ENCODE measurements at places on chromosomes 16 and 17. TPM values are rescaled to one million over a fixed set of nuclear protein-coding genes. Genes with fewer than 3 reads are reported as not detected.

- DNase-seq = no peak
These were observed 16.9 kb downstream of the EMC8 start for GRCh38 chr16:85782451-85782850.

The INTS2 gene
- total RNA-seq = 19.5 TPM

The ASGR1 gene
- 2.6 TPM for total RNA-seq

DNA sequence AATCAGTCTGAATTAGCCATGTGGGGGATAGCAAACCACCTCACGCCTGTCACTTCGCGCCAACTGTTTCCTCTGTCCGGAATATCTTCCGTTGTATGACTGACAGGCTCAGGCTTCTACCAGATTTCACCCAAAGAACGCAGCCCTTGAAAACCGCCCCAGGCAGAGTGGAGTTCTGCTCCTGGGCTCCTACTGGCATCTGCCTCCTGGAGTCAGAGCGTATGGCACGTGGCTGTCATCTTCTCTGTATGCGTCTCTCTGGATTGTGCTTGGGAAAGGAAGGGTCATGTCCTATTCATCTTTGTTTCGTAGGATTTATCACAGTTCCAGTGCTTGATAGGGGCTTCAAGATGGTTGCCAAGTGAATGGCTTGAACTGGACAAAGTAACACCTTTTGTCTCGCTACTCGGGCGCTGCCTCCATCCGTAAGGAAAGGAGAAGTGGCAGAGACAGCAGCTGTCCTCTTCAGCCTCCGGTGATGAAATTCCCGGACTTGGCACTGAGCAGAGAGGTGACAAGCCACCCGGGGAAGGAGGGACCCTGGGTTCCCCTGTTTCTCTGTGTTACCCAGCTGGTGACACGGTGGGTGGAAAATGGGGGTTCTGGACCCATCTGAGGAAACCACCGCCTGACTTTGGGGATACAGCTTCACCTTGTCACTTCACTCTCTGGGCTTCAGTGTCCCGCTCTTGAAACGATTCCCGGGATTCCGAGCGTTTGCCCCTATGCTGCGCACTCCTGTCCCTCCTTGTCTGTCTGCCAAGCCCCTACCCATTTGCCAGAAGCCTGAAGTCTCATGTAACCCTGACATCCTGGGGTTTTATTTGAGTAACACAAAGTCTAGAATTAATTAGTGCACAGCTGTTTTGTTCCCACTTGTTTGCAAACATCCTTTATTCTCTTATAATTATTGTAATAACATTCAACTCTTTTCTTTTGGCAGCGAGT lies 13.9 kb downstream of the KIAA0513 start:
- no peak for DNase-seq

The CACNG5 gene
- not detected for total RNA-seq

The FA2H gene
- total RNA-seq = 9.8 TPM

DNA sequence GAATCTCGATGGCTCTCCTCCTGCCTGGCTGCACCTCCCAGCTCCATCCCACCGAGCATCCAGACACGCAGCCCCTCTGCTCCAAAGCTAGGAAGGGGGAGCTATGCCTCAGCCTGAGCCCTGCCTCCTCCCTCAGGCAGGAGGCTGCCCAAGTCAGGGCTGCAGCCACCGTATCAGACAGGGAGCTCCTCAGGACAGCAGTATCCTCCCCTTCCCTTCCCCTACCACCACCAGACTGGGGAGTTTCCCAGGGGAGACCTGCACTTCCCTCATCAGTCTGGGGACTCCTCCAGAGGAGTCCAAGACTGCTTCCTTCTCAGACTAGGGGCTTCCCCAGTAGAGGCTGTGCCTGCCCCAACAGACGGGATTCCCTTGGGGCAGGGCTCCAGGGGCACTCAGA lies 17.5 kb downstream of the TMEM132E start:
- no peak for DNase-seq

DNA sequence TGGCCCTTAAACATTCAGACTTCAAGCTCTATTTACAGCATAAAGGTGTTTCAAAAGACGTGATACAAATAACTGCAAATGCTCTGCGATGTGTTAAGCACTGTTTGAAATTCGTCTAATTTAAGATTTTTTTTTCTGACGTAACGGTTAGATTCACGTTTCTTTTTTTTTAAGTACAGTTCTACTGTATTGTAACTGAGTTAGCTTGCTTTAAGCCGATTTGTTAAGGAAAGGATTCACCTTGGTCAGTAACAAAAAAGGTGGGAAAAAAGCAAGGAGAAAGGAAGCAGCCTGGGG lies 681 bp upstream of the MAPT start:
- DNase-seq = no peak

- no peak for DNase-seq
These were observed 482 bp downstream of the IRF8 start for GRCh38 chr16:85899444-85899843.

GRCh38 chr17:57109393-57110151 lies 24.5 kb downstream of the AKAP1 start:
- DNase-seq = no peak

DNA sequence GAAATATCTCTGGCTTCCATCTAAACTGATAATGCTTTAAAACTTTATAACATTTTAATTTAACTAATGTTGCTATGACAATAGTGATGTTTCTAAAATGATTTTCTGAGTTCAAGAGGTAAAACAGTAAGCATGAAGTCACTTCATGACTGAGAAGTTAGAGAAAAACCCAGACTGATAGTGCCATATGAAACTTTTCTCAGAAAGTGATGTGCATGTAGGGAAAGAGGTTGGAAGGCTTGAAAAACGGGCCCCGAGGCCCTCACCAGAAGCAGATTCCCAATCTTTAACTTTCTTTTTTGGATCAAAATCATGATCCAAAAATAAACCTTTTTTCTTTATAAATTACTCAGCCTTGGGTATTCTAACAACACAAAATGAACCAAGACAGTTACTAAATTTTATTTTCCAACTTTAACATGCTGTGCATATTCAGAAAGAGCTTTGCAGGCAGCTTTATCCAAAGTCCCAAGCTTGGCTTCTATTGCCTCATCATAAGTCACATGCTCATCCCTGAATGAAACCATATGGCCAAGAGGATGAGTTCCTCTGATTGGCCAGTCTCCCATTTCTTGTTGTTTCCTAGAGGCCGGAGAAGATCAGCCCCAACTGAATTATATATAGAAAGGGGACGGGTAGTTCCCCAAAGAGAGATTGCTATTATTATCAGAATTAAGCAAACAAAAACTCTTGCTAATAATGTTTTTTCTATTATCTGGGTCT lies 357.6 kb upstream of the SALL1 start:
- no peak for DNase-seq

DNA sequence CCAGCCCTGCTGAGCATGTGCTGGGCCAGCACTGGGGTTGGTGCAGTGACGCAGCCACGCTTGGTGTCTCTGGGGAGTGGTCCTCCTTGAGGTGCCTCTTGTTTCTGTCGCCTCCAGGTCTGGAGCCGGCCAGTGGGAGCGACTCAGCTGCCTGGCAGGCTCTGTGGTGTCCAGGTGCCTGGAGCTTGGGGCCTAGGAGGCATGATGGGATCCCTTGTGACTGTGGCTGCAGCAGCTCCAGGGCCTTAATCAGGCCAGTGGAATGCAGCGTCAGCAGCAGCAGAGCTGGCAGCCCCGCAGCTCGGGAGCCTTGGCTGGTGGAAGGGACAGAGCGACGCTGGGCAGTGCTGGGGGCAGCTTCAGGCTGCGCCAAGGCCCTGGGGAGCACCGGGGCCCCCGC lies 74.7 kb upstream of the CIBAR2 start:
- no peak for DNase-seq

- no peak for DNase-seq
These were observed 7.4 kb upstream of the EPX start for GRCh38 chr17:58184986-58185761.

The NR1D1 gene
- 26.0 TPM for total RNA-seq
